Vagina (tissue), 2 donors: ENCODE measurements at places on chromosomes 1 and 21.

GRCh38 chr1:245771511-245772281 lies 616.9 kb downstream of the KIF26B start:
- DNase-seq, result no peak

GRCh38 chr21:46457801-46458314 lies 833 bp upstream of the DIP2A start:
- DNase-seq, result no peak

- DNase-seq, result no peak
Measured at GRCh38 chr1:33640114-33640660, 167.7 kb downstream of the ZSCAN20 start.

DNA sequence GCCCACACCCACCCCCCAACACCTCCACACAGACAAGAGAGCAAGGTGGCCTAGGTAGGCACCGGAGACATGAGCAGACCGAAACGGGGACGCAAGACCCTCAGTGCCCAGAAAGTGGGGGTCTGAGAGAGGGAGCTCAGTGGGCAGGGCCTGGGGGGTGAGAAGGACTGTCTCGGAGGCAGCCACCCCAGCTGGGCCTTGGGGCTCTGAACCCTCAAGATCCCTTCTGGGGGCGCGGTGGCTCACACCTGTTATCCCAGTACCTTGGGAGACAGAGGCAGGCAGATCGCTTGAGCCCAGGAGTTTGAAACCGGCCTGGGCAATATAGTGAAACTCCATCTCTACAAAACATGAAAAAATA lies 9.1 kb upstream of the GNB1 start:
- no peak for DNase-seq

DNA sequence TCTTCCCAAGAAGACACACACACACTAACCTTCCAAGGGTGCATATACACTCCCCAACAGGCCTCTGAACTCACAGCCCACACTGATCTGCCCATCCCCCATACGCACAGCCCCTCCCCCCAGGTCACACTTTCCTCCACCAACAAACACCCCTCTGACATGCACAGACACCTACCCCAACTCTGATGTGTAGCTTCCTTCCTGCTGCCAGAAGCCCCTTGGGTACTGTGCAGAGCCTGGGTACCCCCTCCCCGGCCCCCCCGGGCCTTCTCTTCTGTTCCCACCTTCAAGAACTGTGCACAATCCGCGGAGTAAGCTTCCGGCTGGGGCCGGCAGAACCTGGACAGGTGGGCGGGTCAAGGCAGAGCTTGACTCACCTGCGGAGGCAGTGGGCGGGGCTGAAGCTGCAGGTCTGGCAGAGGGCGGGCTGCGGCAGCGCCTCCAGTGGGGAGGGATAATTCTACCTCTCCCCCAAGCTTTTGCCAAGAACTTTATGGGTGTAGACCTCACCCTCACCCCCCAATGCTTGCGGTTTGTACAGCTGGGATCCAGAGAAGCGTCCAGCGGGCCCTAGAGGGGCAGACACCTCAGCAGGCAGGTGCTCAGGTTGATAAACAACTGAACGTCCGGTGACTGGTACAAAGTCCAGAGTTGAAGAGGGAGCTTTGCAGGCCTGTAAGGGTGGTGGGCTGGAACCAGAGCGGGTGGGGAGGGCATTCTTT lies at the start of gene C1orf210:
TSS of gene C1orf210 (minus strand) at position 313 of the 722 bp plus-strand sequence. CDS start 2,311 bp downstream, outside the sequence.
- DNase-seq, result no peak

GRCh38 chr1:38735651-38736161 lies 123.9 kb downstream of the RRAGC start:
- no peak for DNase-seq

- DNase-seq, result no peak
Measured at GRCh38 chr1:92244376-92244775, 26.7 kb downstream of the C1orf146 start.

GRCh38 chr1:19309123-19309813 lies 2.7 kb downstream of the AKR7A2 start:
- DNase-seq, result peak; percentile 55

DNA sequence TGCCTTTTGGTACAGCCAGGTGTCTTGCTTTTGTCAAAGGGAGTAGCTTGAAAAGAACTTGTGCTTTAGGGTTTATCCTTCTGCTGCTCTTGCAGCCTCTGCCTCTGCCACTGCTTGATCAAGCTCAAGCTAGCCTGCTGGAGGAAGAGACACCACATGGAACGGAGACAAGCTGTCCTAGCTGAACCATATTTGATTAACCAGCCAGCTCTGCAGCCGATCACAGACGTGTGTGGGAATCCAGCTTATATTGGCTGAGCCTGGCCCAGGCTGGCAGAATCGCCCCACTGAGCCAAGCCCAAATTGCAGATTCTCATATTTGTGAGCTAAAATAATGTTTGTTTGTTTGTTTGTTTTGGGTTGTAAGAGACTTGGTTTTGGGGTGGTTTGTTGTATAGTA lies 18.7 kb upstream of the FAM78B start:
- no peak for DNase-seq

DNA sequence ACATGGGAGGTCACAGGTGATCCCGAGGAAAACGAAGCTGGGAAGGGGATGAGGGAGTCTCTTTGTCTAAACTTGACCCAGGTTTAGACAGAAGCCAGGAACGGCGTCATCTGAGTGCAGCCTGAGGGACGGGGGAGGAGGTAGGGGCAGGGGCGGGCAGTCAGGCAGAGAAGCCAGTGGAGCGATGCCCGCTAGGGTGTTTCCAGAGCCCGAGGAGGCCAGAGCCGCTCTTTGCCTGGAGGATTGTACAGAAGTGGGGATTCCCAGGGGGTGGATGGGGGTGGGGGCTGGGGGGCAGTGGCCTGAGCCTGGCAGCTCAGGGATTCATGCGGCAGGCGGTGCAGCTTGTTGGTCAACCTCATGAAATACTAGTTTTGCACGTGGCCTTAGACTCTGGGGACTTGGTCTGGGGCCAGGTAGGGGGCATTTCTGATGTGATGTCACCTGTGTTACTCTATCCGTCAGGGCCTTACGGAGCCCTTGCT lies 58.4 kb downstream of the VPS26C start:
- peak; percentile 69 for DNase-seq

- no peak for DNase-seq
Measured at GRCh38 chr1:30545365-30545764, 178.0 kb downstream of the MATN1 start.

GRCh38 chr1:117215733-117216462 lies 5.2 kb upstream of the VTCN1 start:
- DNase-seq, result no peak

GRCh38 chr1:27770293-27770830 lies 2.7 kb upstream of the STX12 start:
- DNase-seq, result no peak

- DNase-seq, result no peak
Measured at GRCh38 chr1:206864939-206865671, at the start of gene IL20. IL20 (plus strand) TSS chr1:206865623; CDS start chr1:206865853, 230 bp downstream.

GRCh38 chr1:151065089-151065645 lies 5.0 kb downstream of the MLLT11 start:
- no peak for DNase-seq

GRCh38 chr1:966704-967300 lies 520 bp downstream of the PLEKHN1 start:
- no peak for DNase-seq

DNA sequence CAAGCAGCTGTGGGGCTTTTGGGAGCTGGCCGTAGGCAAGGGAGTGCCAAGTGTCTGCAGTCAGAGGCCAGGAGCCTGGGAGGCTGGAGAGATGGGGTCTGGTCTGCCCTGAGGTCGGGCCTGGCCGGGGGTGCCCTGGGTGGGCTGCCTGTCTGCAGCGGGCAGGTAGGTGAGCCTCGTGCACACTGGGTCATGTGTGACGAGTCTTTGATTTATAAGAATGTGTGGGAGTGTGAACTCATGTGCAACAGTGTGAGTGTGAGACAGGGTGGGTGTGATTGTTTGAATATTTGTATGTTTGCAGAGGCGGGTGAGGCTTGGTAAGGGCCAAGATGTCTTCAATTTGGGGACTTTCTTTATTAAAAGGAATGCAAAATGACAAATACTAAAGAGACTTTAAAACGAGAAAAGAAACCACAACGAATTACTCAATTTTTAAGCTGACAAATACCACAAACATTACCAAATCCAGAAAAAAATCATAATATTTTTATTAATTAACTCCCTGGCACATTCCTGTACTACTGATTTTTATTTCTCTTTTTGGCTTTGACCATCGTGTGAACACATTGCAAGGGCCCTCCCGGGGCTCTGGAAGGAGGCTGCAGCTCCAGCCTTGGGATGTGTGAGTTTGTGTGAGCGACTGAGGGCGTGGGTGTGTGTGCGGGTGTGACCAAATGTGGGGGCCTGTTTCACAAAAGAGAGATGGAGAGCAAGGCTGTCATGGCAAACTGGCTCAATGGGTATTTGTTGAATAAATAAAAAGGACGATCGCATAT lies 110.3 kb upstream of the WNT4 start:
- DNase-seq, result no peak

GRCh38 chr1:167197236-167197635 lies 23.4 kb upstream of the POU2F1 start:
- no peak for DNase-seq

DNA sequence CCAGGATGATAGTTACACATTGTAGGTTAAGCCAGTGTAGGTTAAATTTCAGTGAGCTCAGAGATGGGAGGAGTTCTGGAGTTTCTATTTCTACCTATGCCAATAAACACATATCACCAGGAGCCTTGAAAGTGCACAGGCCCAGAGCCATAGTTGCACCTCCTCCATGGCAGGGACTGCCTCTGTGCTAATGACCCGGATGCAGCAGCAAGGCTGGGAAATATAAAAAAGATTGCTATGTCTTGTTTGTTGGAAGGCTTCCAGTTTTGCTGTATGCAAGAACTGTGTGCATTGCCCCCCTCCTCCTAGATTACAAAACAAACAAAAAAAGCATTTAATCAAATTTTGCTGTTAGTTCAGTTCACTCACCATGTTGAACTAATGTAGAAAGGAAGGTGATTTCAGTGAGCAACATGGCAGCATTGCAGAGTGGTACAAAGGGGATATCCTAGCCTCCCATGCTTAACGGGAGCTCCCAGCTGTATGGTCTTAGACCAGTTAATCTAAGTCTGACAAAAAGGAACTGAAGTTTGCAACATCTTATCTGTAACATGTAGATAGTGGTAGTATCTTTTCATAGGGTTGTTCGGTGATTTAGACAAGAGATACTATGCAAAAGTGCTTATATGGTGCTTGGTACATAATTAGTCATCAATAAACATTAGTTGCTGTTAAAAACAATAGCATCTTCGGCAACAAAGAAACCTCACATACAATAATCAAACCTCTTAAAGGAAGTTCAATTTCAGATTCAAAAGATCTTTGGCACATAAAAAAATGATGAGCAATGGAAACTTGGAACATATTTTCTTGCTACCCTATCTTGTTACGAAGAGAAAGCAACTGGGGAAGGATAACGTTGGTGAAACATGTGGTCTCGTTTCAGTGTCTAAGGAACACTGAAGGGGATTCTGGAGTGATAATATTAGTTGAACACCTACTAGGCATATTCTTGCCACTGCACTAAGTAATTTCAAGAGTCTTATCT lies 309.5 kb downstream of the ASTN1 start:
- no peak for DNase-seq

DNA sequence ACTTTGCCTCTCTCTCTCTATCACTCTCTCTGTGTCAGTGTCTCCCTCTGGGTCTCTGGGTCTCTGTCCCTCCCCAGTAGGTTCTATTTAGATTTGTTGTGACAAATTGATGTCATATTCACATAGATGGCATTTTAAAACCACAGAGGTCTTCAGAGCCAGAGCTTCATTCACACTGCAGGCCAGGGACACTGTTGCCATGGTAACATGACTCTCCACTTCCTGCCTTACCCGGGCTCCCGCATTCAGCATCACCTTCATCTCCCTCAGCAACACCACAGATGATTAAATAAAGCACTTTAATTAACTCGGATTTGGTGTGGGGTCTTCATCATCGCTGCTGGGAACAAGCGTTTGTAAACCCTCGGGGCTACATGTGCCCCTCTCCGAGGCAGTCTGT lies 132.6 kb downstream of the ETS2 start:
- DNase-seq, result no peak

- DNase-seq, result no peak
Measured at GRCh38 chr1:10232163-10232562, 21.8 kb downstream of the KIF1B start.

GRCh38 chr1:18922319-18922726 lies 20.0 kb upstream of the ALDH4A1 start:
- peak; percentile 96 for DNase-seq

DNA sequence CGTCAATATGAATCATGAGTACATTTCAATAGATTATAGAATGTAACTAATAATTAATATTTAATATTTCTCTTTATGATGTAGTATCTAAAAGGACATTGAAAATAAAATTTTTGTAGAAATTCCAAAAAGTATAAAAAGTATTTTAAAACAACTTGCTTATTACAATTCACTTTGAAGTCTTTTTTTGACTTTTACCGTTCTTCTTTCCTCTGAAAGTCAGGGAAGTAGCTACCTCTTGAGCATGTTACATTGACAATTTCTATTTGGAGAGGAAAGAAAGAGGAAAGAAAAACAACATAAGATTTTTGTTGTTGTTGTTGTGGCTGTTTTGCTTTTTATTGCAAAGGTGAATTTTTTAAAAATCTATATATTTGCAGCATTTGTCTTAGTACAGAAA lies 1.3 kb downstream of the PTPRC start:
- no peak for DNase-seq

GRCh38 chr1:61081686-61082310 lies 563 bp upstream of the NFIA start:
- DNase-seq, result no peak

GRCh38 chr1:229664133-229664689 lies 38.2 kb downstream of the URB2 start:
- DNase-seq, result no peak

DNA sequence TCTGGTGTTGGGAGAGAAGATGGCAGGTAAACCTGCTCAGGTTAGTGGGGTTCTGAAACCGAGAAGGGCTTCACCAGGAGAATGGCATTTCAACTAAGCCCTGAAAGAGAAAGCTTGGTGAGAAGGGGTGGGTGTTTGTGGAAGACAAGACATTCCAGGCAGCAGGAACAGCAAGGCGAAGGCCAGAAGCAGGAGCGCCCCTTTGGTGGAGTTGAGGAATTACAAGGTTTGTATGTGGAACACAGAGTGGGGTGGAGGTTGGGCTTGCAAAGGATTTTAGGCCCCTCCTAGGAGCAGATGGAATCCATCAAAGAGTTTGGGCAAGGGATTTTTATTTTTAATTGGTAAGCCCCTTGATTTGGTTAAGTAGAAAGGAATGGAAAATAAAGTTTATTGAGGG lies 24.8 kb upstream of the ELOA start:
- DNase-seq, result no peak

DNA sequence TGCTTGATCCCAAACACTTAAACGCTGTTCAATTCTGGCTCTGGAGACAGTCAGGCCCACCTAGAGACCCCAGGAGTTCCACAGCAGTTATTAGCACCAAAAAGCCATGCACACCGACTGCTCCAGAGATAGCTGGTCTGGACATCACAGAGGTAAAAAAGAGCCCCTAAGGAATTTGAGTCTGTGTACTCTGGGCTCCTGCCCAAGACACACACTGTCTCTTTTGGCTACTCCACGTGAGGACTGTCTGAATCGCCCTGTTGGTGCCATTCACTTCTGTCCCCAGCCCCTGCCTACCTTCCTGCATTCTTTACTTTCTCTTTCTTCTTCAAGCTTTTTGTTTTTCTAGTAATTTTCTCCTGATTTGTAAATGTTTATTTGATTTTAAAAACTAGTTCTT lies 197.4 kb downstream of the ADGRL2 start:
- DNase-seq, result no peak

GRCh38 chr1:164662462-164662861 lies 103.5 kb downstream of the PBX1 start:
- DNase-seq, result no peak

- no peak for DNase-seq
Measured at GRCh38 chr1:184919892-184920291, 54.4 kb downstream of the NIBAN1 start.

- DNase-seq, result no peak
Measured at GRCh38 chr1:118303534-118303933, 118.5 kb upstream of the SPAG17 start.

- DNase-seq, result no peak
Measured at GRCh38 chr1:219372916-219373615, 199.4 kb downstream of the LYPLAL1 start.
